ENCODE measurements at places on chromosomes 11 and 22.

DNA sequence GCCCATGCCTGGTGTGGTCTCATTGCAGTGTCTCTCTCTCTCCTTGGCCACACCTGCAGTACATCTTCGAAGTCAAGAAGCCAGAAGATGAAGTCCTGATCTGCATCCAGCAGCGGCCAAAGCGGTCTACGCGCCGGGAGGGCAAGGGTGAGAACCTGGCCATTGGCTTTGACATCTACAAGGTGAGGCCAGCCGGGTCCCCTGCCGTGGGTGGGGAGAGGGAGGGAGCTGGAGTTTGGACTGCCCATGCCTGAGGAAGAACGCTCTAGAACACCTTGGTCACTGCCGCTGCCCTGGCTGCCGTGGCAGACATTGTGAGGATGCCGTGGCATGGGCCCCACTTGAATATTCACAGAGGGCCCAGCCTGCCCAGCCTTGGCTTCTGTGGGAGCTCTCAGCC is 9.1 kb upstream of the MYO7A start:
- DNase-seq: no peak

DNA sequence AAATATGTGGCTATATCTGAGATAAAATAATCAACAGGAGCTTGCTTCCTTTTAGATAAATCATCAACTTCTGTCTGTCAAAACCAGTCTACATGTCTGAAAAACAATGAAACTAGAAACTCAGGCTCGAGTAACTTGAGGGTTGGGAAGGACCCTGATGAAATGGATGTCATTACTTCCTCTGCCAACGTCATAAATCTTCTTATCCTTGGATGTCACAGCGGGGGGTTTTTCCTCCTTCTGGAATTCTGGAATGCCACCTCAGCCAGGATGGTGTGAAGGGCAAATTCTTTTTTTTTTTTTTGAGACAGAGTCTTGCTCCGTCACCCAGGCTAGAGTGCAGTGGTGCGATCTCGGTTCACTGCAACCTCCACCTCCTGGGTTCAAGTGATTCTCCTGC is 13.4 kb downstream of the LGR4 start:
- no peak for DNase-seq

- DNase-seq: no peak
Observed at GRCh38 chr11:35740061-35740799, 77.7 kb downstream of the TRIM44 start.

GRCh38 chr11:45569776-45570175 is 95.6 kb downstream of the CHST1 start:
- DNase-seq: no peak

DNA sequence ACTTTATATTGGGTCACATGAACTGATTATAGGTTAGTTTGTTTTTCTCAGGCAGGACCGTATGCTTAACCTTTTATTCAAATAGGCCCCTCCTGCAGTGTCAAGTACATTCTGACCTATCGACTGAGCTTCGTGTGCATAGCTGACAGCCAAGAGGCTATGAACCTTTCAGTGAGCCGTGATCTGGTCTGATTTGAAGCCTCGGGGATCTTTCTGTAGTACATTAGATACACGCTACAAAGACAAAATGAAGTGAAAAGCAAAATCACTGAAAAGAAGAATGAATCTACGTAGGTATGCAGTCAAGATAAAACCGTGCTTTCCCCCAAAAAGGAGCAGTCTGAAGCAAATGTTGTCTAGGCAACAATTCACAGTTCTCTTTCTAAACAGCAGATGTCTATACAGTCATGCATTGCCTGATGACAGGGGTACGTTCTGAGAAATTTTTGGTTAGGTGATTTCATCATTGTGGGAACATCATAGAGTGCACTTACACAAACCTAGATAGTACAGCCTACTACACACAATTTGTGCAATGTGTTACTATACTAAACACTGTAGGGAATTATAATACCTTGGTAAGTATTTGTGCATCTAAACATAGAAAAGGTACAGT is 18.1 kb downstream of the JHY start:
- no peak for DNase-seq

DNA sequence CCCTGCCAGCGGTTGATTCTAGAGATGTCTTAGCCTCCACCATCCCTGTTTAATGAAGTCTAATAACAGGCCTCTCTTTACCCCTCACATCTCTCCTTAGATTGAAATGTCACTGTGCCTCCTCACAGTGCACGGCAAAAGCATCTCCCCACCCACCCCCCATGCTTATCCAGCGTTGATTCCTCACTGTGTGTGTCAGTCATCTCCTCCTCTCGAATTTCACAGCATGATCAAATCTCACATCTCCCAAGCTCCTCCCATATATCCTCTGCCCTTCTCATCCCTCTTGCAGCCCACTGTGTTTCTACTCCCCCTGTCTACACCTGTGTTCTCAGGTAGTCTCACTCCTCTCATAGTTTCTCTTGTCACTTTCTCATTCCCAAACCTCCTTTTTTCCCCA is 84.6 kb downstream of the DBX1 start:
- DNase-seq: no peak

- no peak for DNase-seq
Observed at GRCh38 chr22:26339755-26340154, 89.3 kb upstream of the ASPHD2 start.

DNA sequence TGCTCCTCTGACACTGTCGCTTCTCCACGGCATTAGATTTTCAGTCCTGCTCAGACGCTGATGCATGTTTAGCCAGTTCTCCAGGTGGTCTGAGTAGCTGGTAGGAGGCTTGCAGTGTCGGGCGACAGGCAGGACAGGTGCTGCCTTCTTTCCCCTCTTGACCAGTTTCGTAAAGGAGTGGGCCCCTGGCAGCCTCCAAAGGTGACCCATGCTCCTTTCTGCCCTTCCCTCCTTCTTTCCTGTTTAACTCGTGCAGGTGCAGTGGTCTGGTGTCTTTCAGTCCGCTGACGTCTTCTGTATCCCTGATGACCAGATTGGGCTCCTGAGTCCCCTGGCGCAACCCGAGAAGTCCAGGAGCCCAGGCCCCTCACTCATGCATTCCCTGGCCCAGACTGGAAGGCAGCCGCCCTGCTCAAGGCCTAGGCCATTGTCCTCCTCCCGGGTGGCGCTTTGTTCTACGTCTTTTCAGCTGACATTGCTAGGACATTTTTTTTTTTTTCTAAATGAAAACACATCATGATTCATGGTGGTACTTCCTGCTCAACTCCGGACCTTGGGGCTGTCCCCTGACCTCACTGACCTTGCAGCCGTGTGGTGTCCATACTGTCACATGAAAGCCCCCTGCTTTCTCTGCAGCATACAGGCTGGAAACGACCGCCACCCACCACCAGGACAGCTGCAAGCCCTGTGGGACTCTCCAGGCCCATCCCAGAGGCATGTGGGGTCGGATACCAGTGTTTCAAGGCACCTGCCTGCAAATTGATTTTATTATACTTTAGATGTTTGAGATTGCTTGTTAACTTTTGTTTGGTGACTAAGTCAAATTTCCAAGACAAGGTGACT is 25.5 kb upstream of the TXNRD2 start:
- no peak for DNase-seq

DNA sequence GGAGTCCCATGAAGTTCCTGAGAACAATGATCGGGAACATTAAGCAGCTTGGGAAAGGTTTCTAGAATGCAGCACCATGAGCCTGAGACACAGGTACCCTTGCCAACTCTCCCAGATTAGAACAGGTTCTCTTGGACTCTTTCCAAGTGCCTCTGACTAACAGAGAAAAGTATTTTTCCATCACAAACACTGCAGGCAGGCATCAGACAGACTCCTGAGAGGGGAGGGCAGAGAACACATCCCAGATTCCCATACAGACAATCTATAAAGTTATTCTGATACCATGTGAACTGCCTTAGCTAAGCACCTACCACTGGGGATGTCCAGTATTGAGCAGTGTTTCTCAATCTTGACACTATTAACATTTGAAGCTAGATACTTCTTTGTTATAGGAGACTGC is 27.3 kb downstream of the SERGEF start:
- no peak for DNase-seq

GRCh38 chr11:42544726-42545125 is 767.1 kb upstream of the API5 start:
- DNase-seq: no peak

DNA sequence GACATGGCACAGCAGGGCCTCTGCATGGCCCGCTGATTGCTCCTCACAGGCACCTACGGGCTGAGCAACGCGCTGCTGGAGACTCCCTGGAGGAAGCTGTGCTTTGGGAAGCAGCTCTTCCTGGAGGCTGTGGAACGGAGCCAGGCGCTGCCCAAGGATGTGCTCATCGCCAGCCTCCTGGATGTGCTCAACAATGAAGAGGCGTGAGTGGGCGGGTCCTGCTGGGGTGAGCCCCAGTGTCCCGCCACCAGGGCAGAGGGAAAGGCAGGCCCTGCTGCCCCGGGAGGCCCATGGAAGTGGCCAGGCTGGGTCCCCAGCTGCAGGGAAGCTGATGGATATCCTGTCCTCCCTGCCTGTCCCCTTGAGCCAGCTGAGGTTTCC is 18.6 kb upstream of the DGCR8 start:
- DNase-seq: no peak

GRCh38 chr11:113664069-113664980 is 41.8 kb downstream of the TMPRSS5 start:
- DNase-seq: no peak

- no peak for DNase-seq
Observed at GRCh38 chr11:119062779-119063178, 4.8 kb upstream of the VPS11 start.

- no peak for DNase-seq
Observed at GRCh38 chr11:85762226-85762625, 48.7 kb downstream of the SYTL2 start.

DNA sequence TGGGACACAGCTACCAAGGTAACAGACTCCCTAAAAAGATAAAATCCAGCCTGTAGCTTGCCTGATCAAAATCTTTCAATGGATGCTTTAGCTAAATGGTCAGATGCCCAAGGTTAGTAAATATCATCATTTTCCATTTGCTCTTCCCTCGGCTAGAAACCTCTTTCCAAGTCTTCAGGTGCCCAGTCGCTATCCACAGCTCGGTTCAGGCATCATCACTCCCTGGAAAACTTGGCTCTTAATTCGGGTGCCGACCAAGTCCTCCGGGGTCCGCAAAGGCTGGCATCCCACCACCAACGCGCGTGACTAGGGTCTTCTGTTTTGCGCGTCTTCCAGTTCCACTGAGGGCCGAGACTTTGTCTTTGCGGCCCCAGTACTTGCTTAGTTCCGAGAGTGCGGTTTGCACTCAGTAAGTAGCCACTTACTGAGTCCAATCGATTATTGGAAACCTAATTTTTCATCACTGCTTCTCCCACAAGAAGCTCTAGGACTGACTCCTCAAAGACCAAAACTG is 44.3 kb downstream of the OR4D9 start:
- DNase-seq: no peak

DNA sequence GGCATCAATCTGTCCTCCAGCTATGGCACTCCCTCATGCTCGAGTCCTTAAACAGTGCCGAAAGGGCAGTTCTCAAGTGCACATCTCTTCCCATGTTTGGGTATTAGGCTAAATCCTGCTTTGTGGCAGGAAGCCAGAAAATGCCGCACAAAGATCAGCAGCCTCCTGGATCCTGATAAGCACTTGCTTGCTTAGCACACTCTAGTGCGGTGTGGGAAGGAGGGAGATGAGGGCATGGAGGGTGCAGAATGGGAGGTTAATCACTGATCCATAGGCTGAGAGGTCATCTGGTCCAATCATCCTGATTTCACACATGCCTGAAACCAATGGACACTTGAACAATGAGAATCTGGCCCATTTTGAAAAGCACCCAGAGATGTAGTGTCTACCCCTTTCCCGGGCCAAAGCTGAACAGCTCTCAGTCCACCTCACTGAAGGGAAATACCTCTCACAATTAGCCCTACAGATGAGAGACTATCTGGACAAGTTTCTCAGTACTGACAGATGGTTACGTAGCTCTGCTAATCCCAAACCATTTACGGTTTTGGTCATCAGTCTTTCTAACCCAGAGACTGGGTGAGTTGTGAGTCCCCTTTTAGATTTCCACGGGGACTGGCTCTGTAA is 29.8 kb upstream of the CHRM4 start:
- DNase-seq: no peak

- DNase-seq: peak; percentile 53
Observed at GRCh38 chr11:11798586-11799438, 43.0 kb upstream of the USP47 start.

- no peak for DNase-seq
Observed at GRCh38 chr22:22748297-22748743, 103.9 kb downstream of the GGTLC2 start.

- DNase-seq: no peak
Observed at GRCh38 chr22:28983788-28984441, 77.7 kb downstream of the C22orf31 start.
